ENCODE measurements at places on chromosomes 5 and 9. TPM values are rescaled to one million over a fixed set of nuclear protein-coding genes. Genes with fewer than 3 reads are reported as not detected.

Gene GABRA1
- not detected for total RNA-seq

- peaks cover 91% of the 10 kb centered on the region for H3K27me3 ChIP-seq
- H3K4me1 ChIP-seq = peaks cover 15% of the 10 kb centered on the region
- peak overlapping the region; percentile 21 for H3K4me3 ChIP-seq
- peaks cover 8% of the 10 kb centered on the region for H3K36me3 ChIP-seq
Measured at GRCh38 chr5:88685591-88686541, 197.1 kb downstream of the MEF2C start.

- peaks cover 2% of the 10 kb centered on the region for H3K36me3 ChIP-seq
- no peak overlapping the region for H3K27ac ChIP-seq
- H3K4me1 ChIP-seq = peaks cover 5% of the 10 kb centered on the region
Measured at GRCh38 chr5:143251190-143251589, 152.3 kb downstream of the NR3C1 start.

- H3K36me3 ChIP-seq = no peaks in the 10 kb centered on the region
- H3K27me3 ChIP-seq = peaks cover 11% of the 10 kb centered on the region
- H3K4me3 ChIP-seq = no peak overlapping the region
- peaks cover 8% of the 10 kb centered on the region for H3K4me1 ChIP-seq
Measured at GRCh38 chr9:79357194-79357593, 214.6 kb upstream of the TLE4 start.

DNA sequence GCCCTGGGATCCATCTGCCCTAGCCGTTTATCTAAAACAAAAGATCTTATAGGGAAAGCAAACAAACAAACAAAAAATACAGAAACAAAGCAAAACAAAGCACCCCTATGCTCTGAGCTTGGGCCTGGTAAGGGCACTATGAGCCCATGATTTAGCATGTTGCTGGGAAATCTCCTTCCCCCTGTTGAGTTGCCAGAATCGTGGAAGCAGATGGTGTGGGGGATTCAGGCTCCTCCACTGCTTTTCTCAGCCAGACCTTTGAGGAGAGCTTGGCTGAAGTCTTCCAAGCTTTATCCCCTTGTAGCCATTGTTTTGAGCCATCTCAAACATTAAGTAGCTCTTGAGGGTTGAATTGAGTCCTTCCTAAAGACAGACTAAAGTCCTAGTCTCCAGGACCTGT is 29.9 kb downstream of the TMC1 start:
- H3K4me3 ChIP-seq = no peak overlapping the region
- H3K36me3 ChIP-seq = no peaks in the 10 kb centered on the region
- no peak overlapping the region for H3K27ac ChIP-seq
- H3K27me3 ChIP-seq = no peaks in the 10 kb centered on the region
- DNase-seq = no peak

DNA sequence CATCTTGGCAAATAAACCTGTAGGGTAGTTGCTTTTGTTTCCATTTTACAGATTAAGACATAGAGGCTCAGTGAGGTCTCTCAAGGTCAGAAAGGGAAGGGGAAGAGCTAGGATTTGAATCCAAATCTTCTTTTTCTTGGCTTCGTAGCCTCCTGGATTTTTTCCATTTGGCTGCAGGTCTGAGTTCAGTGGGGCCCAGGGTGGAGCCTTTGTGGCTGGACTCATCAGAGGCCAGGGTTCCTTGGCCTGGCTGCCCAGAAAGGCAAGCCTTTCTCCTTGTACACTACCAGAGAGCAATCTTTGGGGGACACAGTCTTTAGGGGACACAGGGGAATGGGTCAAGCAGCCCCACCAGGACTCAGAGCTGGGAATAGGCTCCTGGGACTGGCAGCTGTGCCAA is 10.5 kb upstream of the TRAF1 start:
- H3K27me3 ChIP-seq = no peaks in the 10 kb centered on the region
- H3K4me1 ChIP-seq = peaks cover 53% of the 10 kb centered on the region
- DNase-seq = no peak

- H3K27ac ChIP-seq = no peak overlapping the region
- peaks cover 52% of the 10 kb centered on the region for H3K27me3 ChIP-seq
- H3K36me3 ChIP-seq = no peaks in the 10 kb centered on the region
- peak; percentile 49 for DNase-seq
Measured at GRCh38 chr9:105414947-105415661, 32.7 kb upstream of the FSD1L start.

DNA sequence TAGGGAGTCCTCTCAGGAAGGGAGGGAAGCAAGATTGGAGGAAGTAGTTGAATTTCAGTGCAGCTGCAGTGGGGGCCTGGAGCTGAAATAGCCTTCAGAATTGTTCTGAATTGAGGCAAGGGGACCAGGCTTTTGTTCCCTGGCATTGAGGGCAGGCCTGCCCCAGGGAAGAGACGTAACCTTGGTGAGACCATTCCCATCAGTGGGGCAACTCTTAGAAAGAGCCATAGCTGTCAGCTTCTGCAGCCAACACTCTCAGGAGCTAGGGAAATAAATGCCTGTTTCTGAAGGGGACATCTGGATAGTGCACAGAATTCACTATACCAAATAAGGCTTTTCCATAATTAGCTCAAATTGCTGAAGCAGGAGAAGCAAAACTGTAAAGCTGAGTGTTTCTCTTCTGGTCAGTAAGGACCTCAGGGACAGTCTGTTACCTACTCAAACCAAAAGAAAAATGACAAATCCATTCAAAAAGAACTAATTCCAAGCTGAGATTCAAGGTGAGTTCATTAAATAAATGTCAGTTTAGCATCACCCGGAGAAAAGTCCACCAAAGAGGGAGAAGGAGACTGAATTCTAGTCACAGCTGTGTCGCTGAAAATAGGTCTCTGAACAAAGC is 44.0 kb downstream of the LYRM7 start:
- H3K36me3 ChIP-seq = no peaks in the 10 kb centered on the region
- no peak for DNase-seq
- H3K4me1 ChIP-seq = peaks cover 52% of the 10 kb centered on the region
- H3K4me3 ChIP-seq = no peak overlapping the region
- no peak overlapping the region for H3K27ac ChIP-seq

DNA sequence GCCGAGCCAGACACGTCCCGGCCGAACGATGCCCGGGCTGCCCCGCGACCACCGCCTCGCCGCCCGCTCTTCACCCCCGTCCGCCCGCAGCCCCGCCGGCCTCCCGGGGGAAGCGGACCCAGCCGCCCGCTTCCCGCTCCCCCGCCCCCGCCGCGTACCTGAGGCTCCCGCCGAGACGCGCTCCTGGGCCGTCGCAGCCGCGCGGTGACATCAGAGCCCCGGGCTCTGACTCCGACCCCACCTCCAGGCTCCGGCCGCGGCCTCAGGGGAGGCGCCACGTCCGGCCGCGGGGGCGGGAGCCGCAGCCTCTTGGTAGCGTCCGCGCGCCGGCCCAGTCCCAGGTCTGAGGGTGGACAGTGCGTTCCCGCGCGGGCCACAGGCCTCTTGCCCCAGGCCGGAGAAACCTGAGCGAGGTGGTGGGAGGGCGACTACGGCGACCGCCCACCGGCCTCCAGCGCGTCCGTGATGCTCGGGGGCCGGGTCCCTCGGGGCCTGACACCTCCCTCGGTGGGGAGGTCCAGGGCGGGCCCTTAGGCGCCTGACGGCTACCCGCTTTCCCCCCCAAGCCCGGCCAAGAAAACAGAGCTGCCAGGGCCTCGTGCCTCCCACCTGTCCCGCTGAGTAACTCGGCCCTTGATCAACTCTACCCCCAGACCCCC is at the start of gene SHROOM1:
Gene SHROOM1, minus strand, starts transcription at position 212 of the 659 bp plus-strand sequence. CDS start 4,507 bp downstream, outside the sequence.
- peak within 1 kb of the TSS; percentile 88 for H3K4me3 ChIP-seq
- peaks cover 9% of the 10 kb centered on the region for H3K4me1 ChIP-seq
- peak; percentile 55 for DNase-seq
- H3K36me3 ChIP-seq = no peaks in the 10 kb centered on the region
- H3K27ac ChIP-seq = no peak within 1 kb of the TSS

Measured in activated T-cell treated with anti-CD3 and anti-CD28 coated beads, Interleukin-2, amount 50 U/mL, for 72 hours (primary cell).